ENCODE measurements at places on chromosomes 12 and 14.
A peak's percentile ranks its signal among the peaks of the same experiment; 100 is the strongest.

DNA sequence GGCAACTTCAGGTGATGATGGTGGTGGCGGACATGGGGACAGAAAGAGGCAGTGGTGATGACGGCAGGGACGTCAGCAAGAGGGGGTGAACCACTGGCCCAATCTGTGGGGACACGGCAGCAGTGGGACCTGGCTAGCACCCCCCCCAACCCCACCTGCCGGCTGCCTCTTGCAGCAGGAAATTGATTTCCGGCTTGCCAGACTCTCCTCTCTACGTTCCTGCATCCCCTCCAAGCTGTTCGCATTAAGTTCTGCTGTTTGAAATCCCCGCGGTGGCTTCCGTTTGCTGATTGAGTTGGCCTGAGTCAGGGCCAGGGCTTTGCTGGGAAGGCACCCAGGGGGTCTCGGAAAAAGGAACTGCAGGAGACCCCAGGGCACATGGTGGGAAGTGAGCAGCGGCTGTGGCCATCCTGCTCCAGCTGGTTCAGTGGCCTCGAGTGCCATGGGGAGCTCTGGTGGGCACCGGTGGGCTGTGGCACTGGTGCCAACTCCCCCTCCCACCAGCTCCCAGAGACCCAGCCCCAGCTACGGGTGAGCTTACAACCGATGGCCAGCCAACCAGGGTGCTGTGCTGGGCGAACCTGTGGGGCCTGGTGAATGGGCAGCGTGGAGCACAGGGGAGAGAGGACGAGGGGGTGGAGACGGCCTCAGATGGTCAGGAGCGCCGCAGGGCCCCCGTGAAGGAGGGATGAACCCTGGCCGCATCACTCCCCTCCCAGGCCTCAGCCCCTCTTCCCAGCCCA is 14.6 kb upstream of the NUDT14 start:
- DNase-seq: no peak

- no peak for DNase-seq
These were observed 306.6 kb upstream of the SOX5 start for GRCh38 chr12:24255920-24256665.

- DNase-seq: no peak
These were observed 7.2 kb downstream of the TPH2 start for GRCh38 chr12:71945883-71946282.

DNA sequence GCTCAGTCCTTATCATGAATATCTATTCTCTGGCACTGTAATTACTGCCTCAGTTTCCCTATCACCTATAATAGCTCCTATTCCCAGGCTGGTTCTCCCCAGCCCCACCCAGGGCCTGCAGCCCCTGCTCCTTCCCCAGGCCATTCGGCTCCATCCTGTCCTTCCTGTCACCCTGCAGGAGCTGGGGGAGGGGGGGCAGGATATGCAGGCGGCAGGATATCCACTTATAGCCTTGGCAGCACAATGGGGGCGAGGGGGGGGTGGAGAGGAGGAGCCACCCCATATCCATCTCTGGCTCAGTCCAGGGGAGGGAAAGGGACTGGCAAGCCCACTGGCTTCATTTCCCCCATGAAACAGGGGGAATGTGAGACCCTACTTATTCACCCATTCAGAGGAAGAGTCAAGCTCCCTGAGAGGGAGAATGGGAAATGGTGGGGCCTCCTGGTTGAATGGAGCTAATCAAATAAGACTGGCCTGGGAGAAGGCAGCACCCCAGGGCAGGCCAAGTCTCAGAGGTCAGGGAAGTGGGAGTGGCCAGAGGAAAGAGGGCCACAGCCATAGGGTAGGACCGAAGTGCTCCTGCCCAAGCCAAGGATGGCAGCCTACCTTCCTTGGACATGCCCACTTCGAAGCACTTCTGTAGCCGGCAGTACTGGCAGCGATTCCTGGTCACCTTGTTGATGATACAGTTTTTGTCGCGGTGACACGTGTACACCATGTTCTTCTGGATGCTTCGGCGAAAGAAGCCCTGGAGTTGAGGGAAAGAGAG is 7.8 kb upstream of the ITGB7 start:
- DNase-seq: no peak

DNA sequence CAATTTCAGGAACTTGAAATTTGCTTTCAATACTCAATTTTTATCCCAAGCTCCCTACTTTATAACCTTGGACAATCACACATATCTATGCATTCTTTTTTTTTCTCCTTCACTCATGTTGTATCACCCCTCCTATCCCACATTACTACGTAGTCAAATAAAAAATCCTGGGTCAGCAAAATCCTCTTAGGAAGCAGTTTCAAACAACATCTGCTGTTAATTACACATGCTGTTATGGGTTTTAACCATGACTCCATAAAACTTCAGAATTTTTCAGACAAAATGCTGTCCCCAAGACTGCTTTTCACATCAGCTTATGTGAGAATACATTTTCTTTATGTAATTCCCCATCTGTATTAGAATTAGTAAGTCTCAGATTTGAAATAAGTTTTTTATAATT is 61.7 kb downstream of the LRFN5 start:
- DNase-seq: no peak

DNA sequence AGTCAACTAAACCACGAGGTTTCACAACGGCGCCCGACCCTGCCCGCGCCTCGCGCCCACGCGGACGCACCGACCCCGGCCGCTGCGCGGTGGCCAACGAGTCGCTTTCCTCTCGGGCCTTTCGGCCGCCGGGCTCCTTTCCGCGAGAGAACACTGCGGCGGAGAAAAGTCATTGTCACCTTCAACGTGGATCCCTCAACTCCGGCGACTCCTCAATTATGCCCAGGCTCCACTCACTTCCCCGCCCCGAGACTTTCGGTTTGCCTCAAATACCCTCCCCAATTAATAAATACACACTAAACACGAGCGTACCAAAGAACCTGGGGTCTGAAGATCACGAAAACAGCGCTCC is 450 bp downstream of the SINHCAF start:
- DNase-seq: no peak

DNA sequence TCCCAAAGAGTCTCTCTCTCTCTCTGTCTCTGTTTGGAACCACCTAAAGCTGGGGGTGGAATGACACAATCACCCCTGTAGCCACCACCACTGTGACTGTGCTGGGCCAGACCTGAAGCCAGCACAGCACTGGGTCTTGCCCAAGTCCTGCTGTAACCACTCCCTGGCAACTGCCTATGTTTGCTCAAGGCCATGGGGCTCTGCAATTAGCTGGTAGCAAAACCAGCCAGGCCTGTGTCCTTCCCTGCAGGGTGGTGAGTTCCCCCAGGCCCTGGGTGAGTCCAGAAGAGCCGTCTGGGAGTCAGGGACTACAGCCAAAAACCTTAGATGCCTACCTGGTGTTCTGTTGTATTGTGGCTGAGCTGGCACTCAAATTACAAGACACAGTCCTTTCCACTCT is 50.8 kb downstream of the DGLUCY start:
- DNase-seq: no peak

DNA sequence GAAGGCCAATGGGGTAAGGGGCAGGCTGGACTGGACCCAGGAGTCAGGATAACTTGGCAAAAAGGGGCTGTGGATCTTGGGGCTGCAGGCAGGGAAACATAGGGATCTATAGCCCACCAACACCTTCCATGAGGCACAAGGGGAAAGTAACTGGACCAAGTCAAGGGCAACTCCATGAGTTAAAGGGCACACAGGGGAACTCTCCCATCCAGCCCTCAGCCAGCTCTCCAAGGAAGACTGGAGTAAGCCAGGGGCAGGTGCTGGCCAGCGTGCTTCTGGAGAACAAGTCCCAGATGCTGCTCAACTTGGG is 31.3 kb upstream of the ZFP36L1 start:
- DNase-seq: no peak

GRCh38 chr12:48012070-48012469 is 7.8 kb upstream of the COL2A1 start:
- DNase-seq: no peak

DNA sequence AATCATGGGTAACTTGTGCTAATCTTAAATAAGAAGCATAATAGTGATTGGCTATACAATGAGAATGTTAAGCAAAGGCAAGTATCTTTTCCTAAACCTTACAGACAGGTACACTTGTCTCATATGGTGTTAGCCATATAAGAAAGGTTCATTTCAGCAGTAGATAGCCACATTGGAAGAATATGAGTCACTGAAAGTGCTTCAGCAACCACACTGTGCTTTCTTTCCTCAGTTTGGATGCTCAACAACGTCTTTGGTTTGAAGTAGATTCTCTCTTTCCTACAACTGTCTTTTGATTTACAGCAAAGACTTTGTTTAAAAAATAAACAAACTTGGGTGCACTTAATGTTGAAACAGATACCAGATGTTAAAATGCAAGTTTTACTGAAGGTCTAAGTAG is 8.9 kb downstream of the DDHD1 start:
- DNase-seq: no peak

GRCh38 chr12:54220092-54220557 is 31.3 kb upstream of the SMUG1 start:
- DNase-seq: peak; percentile 66

DNA sequence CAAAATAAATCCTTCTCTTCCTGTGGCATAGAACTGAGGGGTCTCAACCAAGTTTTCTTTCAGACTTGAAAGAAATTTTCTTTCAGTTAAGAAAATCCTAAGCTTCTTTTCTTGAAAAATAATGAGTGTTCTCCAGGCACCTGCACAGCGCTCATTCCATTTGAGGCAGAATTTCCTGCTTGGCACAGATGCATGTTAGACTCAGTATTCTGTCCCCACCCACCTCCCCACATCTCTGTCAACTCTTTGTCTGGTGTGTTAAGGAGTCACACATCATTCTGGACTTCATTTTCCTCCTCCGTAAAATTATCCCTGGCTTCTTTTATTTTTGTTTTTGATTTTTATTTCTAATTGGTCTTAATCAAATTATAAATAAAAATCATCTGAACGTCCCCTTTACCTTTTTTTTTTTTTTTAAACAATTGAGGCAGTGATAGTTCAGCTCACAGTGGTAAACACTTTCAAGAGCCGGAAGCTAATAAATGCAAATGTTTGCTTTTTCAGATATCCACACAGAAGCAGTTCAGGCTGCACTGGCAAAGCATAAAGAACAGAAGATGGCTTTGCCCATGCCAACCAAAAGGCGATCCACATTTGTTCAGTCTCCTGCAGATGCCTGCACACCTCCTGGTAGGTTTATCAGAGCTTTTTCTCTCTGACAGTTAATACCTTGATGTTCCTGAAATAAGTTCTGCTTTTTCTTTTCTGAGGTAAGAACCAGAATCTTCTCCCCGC is 104.0 kb upstream of the ATF1 start:
- DNase-seq: no peak

DNA sequence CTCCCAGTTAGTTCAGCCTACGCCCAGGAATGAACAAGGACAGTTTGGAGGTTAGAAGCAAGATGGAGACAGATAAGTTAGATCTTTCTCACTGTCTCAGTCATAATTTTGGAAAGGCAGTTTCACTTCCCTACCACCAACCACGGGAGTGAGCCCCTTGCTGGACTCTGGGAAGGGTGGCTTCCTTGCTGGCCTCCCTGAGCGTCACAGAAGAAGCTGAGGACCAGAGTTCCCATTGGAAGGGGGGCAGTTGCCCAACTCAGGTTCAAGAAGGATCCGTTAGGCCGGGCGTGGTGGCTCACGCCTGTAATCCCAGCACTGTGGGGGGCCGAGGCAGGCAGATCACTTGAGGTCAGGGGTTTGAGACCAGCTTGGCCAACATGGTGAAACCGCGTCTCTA is 106.2 kb upstream of the MAX start:
- no peak for DNase-seq

- no peak for DNase-seq
These were observed 628 bp downstream of the VRTN start for GRCh38 chr14:74348735-74349463.

DNA sequence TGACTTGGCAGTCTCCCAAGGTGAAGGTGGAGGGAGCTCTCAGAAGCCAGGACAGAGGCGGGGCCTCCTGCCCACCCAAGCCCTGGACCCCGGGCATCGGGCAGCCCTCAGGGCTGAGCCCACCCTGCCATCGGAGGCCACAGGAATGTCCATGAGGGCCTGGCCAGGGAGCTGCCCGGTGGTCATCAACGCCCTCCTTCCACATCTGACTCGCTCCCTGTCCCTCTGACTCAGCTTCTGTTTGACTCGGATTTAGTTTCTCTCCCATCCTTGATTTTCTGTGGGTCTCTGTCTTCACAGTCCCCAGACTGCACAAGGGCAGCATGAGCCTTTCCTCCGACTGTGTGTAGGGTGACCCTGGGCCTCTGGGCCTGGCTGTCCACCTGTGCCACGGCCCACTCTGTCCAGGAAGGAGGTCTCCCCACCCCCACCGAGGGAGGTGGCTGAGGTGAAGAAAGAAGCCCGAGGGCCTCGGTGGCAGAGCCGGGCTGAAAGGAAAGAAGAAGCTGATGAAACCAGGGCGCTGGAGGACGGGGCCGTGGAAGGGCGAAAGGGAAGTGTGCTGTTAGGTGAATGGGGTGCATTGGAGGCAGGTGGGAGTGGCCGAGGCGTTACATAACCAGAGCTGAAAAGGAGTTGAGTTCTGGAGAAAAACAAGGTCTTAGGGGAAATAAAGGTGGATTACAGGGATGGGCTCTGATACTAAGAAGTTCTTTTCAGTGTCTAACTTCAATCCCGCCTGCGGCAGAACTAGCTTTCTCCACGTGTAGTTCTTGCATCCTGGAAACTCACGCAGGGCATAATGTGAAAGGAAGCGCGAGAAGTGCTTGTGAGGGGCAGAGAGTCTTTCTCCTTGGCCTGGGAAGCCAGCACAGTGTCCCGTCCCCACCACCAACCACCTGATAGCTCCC is 16.7 kb upstream of the TMEM106C start:
- DNase-seq: no peak

DNA sequence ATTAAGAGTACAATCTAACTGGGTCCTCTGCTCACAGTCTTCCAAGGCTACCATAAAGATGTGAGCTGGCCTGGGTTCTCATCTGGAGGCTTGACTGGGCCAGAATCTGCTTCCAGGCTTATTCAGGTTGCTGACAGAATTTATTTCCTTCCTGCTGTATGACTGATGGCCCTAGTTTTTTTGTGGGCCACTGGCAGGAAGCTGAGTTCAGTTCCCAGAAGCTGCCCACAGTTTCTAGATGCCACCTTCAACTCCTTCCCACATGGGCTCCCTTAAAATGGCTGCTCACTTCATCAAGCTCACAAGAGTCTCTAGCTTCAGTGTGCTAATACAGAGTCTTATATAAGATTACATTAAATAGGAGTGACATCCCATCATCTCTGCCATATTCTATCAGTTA is 121.7 kb upstream of the CAND1 start:
- no peak for DNase-seq

GRCh38 chr12:12835378-12836146 is 22.4 kb downstream of the DDX47 start:
- DNase-seq: no peak

DNA sequence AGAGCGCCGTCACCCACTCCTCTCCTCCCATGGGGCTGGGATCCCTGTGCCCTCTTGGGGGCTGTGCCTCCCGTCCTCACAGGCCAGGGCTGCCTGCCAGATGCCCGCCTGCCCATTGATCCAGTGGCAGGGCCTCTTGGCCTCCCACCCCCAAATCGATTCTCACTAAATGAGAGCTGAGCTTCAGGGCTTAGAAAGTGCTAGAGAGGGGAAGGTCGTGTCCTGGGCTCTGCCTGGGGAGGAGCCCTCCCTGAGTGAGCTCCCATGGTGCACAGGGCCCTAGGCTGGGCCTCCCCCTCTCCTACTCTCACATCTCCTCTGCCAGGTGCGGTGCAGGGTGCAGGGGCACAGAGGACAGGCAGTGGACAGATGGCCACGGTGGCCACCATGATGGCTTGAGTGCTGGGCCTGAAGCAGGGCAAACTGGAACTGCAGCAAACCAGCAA is 9.2 kb downstream of the BEGAIN start:
- no peak for DNase-seq

Data from NCI-H460 (cell line).